ENCODE measurements at places on chromosomes 6 and 20. TPM values are rescaled to one million over a fixed set of nuclear protein-coding genes. Genes with fewer than 3 reads are reported as not detected.

NFKBIE gene
- total RNA-seq = 7.2 TPM

TMEM244 gene
- not detected for total RNA-seq

NRSN1 gene
- total RNA-seq = not detected

PSORS1C1 gene
- 0.47 TPM for total RNA-seq

PRRC2A gene
- total RNA-seq = 297 TPM

DNA sequence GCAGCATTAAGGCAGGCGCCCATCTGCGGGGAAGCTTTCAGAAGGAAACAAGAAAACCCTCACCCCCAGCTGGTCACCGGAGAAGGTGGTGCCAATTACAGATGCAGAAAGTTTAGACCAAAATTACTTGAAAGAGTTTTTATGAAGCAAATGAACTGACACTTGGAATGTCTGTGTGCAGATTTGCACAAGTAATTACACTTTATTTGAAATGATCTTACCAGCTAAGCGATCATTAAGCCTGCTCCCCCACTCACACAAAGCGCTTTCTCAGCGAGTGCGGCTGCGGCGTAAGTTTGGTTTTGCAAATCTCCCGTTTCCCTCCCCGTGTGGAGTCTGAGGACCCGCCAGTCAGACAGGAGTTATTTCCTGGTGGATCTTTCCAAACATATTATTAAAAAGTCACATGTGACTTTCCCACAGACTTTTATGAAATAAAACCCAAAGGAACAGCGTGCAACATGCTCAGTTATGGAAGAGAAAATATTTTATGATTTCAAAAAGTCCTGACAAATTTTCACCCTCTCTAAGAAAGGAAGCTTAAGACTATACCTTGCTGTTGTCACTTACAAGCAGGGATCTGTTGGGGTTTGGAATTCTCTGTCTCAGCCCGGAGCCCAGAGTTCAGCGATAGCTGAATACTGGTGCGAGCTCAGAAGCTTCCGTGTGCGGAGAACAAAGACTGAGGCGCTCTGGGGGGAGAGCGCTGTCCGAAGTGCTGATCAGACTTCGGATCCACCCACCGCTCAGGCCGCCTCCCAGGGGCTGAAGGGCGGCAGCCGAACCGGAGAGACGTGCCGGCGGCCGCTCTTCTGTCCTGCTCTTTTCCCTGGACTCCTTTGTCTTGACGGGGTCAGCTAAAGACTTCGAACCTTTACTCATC, 2.7 kb upstream of the MYT1 start:
- DNase-seq = peak; percentile 94

- no peak for DNase-seq
These were observed 286.2 kb downstream of the DHX35 start for GRCh38 chr20:39248171-39248861.

DNA sequence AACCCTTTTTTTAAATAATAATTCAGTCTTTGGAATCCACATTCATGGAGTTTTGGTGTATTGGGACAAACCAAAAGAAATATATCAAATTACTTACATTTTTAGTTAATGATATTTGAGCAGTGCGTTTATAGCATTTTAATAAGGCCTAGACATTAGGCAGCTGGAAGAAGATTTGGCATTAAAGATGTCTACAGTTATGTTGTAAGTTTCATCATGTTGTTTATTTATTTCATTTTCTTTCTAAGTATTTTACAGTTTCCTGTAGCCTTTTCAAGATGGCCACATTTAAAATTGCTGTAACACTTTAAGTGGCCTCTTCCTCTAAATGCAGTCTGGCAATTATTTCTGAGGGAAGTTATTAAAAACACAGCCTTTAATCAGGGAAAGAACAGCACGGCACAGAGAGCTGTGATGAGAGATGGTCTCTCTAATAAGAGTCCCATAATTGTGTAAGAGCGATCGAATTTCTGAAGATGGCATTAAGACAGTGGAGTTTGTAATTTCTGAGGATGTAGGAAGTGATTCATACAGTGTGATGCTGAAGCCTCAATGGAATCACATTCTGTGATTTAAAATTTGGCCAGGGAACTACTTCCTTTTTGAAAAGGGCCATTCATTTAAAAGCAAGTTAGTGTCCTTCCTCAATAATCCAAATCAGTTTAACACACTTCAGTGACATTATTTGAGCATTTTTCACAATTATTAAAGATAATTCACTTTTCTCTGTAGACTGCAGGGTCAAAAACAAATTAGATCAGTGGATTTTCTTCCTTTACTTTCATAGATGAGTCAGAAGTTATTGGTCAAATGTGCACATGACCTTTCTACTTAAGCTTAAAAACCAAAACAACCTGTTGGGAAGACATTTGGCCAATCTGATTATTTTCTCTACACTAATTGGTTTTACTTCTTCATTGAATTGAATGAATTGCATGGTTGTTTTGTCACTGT, 52.4 kb upstream of the EDN3 start:
- DNase-seq = no peak

- no peak for DNase-seq
These were observed 371.7 kb upstream of the RUNX2 start for GRCh38 chr6:44956396-44956795.

- no peak for DNase-seq
These were observed 100.5 kb upstream of the FOXA2 start for GRCh38 chr20:22684763-22685443.

GRCh38 chr6:87916446-87916845, 131.2 kb upstream of the SPACA1 start:
- DNase-seq = no peak

DNA sequence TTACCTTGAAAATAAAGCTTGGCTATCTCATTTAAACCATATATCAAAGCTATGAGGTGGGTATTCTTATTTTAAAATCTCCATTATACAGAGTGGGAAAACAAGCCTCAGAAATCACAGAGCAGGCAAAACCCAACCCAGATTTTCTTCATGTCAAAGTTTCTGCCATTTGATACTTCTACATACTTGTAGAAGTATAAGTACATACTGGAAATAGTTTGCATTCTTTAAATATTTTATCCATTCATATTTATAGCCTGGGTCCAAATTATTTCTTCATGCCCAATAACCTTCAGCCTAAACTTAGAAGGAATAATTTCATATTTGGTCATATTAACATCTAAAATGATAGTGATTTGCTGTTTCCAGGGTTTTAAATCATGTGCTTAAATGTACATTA, 61.8 kb downstream of the MLIP start:
- no peak for DNase-seq

GRCh38 chr20:20212675-20213096, 155.2 kb upstream of the INSM1 start:
- DNase-seq = no peak

- peak; percentile 78 for DNase-seq
These were observed 158.9 kb downstream of the TBXT start for GRCh38 chr6:166008441-166009369.

DNA sequence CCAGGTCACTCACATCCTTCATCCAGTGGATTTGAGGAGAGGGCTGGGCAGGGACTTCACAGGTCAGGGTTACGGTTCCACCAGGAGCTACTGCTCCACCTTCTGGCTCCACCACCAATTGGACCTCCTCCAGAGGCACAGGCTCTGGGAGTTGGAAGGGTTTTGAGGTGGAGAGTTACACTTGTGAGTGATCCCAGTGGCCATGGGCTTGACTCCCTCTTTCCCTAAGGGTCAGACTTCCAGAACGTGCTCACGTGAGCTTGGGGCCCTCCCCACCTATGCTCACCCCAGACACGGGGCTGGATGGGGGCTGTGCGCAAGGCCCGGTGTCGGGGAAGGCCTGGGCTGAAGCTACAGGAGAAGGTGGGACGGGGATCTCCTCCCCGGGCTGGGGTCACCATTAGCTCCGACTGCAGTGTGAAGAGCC, 1.5 kb downstream of the AGER start:
- DNase-seq = no peak

GRCh38 chr20:44176833-44177534, 10.0 kb downstream of the JPH2 start:
- DNase-seq = no peak

DNA sequence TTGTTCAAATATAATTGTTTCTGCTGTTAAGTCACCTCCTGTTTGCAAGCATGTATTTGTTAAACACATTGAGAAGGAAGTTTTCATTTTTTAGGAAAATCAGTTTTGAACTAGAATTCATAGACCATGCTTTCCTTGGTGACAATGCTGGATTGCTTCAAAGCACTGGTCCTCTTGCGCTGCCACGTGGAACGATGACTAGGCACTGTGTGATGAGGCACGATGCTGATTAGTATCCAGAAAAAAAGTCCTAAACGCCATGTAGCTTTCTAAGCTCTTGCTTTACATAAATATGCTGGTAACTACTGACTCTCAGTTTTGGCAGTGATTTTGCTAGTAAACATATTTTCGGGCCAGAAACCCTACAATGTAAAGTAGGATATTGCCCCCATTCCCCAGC, 11.1 kb upstream of the EXOC2 start:
- no peak for DNase-seq

- DNase-seq = peak; percentile 97
These were observed 477 bp upstream of the LZTS3 start for GRCh38 chr20:3173610-3174441.

GRCh38 chr6:127516662-127517273, 2.4 kb downstream of the MTCL3 start:
- DNase-seq = peak; percentile 87

DNA sequence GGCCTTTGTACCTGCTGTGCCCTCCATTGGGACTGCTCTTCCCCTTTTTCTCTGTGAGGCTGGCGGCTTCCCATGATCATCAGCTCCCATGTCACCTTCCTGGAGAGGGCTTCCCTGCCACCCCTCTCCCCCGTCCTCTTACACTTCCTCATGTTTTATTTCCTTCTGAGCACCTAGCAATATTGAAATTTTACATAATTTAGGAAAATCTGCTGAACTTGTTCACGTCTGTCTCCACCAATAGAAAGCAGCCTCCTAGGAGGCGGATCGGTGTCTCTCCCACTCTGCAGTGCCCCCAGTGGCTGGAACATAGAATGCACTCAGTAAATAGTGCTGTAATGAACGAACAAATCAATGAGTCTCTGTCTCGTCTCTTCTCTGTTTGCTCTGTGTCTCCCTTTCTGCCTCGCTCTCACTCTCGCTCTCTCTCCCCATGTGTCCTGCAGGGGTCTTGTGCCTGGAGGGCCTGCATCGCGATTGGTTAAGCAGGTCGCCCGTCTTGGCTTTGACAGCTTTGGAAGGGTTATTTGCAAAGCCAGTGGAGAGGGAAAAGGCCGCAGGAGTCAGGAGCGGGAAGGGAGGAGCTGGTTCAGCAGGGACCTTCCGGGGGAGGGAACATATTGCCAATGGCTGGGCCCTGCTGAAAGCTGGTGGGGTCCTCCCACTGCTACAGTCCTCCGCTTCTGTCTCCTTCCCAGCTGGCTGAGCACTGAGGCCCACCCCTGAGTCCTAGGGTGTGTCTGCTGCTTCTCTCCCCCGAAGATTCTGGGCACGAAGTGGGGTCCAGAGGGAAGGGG, 12.1 kb upstream of the OCSTAMP start:
- peak; percentile 94 for DNase-seq

DNA sequence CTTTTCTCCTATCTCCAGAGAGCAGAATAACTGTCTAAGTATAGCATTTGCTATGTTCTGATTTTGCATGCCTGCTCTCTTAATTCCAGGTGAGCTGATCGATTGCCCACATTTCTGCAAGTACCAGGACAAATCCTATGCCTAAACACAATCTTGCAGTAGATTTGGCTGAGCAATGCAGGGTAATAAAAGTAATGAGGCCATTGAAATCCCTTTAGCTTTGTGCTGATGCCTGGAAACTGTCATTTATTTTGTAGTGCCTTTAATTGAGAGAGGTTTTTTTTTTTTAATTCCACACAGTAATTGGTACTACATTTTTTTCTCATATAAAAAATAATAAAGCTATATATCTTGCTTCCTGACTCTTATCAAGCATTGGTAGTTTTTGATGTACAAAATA, 252.3 kb downstream of the NKAIN2 start:
- no peak for DNase-seq

GRCh38 chr20:6993011-6993410, 225.5 kb downstream of the BMP2 start:
- no peak for DNase-seq

DNA sequence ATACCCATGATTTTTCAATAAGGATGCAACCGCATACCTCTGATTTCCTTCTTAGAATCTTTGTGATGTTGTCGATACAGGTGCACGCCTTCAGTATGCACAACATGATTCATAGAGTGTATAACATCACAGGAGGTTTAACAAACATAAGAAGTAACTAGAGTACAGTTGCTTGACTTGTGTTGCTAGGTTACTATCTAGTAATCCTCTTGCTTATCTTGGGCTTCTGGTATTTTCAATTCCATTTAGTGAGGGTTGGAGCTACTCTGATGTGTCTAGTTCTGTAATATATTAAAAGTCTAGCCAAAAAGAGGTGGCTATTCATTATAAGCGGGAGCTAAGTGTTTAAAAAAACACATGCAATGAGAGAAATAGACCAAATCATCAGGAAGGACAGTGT, 85.5 kb upstream of the TENT5A start:
- no peak for DNase-seq

- peak; percentile 78 for DNase-seq
These were observed 15.2 kb downstream of the CTCFL start for GRCh38 chr20:57509665-57510237.

DNA sequence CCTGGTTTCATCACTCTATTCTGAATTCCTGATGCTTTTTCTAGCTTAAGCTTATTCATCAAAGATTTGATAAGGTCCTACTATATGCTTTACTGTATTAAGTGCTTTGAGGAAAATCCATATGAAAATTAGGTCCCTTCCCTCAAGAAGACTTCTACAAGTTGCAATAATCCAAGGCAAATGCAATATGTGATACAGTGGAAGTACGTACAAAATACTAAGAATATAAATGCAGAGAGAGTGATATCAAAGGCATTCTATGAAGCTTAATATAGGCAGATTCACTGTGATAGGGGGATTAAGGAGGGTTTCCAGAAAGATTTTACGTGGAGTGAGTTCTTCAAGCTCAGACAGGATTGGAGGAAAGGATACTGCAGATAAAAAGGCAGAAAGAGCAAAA, 142.1 kb downstream of the C6orf118 start:
- no peak for DNase-seq

DNA sequence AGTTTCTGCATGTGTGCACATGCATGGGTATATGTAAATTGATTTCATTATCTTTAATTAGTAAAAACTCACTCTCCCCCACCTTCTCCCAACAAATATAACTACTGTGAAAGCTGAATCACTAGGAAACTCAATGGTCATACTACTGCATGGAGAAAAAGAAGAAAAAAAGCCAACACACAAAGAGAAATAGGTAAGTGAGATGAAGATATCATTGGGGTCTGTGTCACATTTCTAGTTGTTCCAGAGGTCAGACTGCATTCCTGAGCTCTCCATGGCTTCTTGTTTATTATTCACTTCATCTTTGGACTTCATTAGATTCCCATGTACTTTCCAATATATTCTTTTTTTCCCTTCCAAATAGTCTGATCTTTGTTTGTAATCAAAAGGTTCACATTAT, 98.2 kb downstream of the PTPRK start:
- no peak for DNase-seq

DNA sequence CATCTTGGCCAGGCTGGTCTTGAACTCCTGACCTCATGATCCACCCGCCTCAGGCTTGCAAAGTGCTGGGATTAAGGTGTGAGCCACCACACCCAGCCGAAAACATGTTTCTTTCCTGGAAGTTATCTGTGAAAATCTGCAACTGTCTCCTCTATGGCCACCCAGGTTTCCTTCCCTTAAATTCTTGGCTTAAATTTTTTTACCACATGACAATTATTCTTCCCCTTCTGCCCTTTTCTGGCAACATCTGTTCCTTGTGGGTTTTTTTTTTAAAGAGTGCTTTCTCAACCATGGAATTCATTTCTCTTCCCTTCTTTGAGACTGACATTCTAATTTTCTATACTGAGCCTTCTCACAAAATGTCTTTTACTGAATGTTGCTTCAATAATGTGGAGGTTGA, 59.6 kb downstream of the DOK5 start:
- no peak for DNase-seq

GRCh38 chr6:33277663-33278391, 904 bp downstream of the B3GALT4 start:
- peak; percentile 66 for DNase-seq
